WERI-Rb-1 (cell line): ENCODE measurements at places on chromosomes 3 and 15.

GRCh38 chr3:141279077-141279967, 47.7 kb downstream of the PXYLP1 start:
- DNase-seq = no peak

DNA sequence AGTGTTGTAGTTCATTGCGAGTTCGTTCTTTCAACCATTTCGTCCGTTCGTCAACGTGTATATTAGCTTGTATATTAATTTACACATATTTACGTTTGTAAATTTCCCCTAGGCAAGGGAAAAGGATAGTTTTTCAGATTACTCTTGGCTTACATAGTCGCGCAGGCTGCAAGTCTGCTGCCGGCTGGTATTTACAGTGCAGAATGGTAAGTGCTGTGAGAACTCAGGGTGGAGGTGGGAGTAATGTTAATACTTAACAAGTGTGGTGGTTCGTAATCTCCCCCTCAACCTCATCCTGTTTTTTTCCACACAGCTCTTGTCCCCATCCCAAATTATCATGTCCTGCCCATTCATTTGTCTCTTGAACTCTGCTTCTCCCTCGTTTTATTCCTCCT, 766 bp downstream of the FAM98B start:
- no peak for DNase-seq

GRCh38 chr3:73073091-73073707, 11.7 kb downstream of the EBLN2 start:
- DNase-seq = peak; percentile 70

- DNase-seq = no peak
Observed at GRCh38 chr15:84611631-84612030, 10.8 kb downstream of the ZSCAN2 start.

DNA sequence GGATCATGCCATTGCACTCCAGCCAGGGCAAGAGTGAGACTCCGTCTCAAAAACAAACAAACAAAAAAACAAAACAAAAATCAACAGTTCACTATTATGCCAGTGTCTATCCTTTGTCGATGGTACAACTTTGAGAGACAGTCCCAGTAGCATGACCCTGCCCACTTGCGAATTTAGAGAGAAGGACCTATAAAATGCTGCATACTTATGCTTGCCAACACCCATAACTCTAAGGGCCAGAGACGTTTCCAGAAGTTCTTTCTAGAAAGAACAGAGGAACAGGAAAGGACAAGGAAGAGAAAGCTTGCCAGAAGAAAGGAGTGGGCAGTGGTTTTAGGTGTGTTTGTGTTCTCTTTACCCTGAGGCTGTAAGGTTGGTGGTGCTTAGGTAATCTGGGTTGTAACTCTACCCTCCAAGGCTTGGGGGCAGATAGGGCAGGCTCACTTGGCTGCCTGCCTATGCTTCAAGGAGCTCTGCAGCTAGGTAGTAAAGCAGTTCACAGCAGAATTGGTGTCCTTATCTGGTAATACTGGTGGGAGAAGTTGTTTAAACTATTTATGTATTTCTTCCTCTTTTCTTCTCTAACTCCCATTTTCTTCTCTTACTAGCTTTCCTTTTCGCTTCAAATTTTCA, 50.6 kb upstream of the SPPL2A start:
- no peak for DNase-seq

- no peak for DNase-seq
Observed at GRCh38 chr3:51668756-51669155, 2.3 kb upstream of the TEX264 start.

- DNase-seq = peak; percentile 93
Observed at GRCh38 chr3:72334681-72335457, 513.4 kb downstream of the SHQ1 start.

DNA sequence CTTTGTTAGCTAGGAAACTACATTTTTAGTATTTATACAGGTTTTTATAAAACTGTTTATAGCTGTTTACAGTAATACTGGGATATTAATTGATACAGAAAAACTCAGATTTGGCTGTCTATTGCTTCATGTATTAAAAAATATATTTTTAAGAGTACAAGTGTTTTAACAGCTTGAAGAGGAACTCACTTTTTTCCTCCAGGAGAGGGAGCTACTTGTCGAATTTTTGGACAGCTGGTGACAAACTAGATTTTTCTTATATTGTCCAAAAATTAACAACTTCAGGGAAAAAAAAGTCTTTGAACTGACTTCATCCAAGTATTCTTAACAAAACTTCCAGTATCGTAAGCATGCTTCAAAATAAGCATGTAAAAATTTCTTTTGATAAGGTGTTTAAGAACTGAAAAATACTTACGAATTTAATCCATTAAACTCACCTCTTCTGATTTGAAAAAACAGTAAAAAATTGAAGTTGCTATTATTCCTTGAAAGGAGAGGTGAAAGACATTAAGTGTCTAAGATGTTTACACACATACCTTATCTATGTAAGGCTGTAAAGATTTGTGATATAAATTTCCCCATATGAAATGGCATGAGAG, 4.0 kb downstream of the DIPK2A start:
- no peak for DNase-seq

DNA sequence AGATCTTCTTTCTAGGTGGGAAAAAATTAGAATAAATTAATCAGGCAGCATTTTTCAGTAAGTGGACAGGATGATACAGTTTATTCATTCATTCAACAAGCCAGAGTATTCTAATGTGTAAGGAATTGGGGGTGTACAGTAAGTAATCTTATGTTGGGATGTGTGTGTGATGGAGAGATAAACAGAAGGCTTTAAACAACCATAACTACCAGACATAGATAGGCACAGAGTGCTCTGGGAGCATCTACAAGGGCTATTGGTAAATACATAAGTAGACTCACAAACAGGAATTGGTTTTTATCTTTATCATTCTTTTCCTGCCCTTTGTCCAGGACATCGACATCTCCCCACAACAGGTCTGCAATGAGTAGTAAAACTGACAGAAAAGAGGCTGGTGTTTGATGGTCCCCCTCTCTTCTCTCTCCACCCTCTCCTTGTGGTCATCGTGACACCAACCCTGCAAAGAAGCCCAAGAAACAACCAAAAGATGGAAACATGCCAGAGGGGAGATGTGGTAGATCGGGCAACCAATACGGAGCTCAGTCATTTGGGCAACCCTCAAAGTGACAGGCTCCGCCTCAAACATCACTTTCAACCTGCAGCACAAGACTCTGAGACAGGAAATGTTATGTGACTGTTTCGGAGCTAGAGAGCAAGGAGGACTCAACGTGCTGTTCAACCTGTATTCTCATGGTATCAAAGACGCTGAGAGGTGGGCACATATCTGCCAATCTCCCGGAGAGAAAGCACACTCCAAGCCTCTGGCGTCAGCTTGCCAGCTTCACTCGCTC, 28.7 kb upstream of the B3GNT5 start:
- DNase-seq = no peak

DNA sequence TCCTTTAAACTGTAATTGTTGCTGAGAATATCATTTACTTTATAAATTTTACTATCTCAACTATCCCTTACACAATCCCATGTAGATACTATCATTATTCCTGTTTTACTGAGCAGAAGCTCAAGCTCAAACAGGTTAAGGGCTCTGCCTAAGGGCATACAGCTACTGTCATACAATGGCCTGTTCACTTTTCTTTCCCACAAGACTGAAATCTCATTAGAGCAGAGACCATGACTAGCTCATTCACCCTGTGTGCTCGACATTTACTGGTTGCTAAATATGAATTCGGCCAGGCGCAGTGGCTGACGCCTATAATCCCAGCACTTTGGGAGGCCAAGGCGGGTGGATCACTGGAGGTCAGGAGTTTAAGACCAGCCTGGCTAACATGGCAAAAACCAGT, 1.6 kb upstream of the MESP2 start:
- DNase-seq = no peak

DNA sequence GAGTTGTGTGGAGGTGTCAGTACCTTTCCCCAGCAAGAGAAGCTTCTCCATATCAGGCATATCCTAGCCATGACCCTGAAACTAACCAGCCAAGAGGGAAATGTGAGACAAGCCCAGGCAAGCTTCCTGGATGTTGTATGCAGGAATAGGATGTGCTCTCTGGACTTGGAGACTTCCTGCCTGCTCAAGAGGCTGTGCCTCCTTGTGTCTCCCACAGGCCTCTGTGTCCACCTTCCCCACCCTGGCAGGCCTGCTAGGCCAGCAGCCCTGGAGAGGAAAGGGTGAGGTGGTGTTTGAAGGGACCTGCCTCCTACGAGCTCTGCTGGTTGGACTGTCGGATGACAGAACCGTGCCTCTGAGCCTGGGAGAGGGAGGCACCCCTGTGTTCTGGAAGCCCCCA, 2.1 kb upstream of the DYNLT2B start:
- DNase-seq = no peak

DNA sequence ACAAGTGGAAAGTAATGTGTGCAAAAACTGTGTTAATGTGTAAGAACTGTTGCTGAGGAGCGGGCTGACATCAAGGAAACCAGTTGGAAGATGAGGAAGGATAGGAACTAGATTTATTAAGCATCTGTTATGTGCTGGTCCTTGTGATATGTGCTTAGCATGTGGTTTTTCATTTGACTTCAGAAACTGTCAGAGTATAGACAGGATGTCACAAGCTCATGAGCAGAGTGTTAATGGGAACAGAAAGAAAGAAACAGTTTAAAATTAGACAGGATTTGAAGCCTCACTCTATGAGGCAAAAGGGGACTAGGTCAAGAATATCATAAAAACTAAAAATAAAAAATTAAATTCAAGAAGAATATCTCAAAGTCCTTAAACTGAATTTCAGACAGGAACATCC, 270.6 kb upstream of the DPPA4 start:
- no peak for DNase-seq
